Epithelial cell of proximal tubule (primary cell): ENCODE measurements at places on chromosomes 3 and 15. TPM values are rescaled to one million over a fixed set of nuclear protein-coding genes. Genes with fewer than 3 reads are reported as not detected.

Gene CADPS
- total RNA-seq = not detected in 2 replicates

Gene KNG1
- total RNA-seq = not detected in 2 replicates

Gene GHSR
- total RNA-seq = not detected in 2 replicates

- DNase-seq = no peak
These were observed 12.4 kb downstream of the SLCO3A1 start for GRCh38 chr15:91865950-91866349.

GRCh38 chr3:42032693-42033349 is 58.3 kb upstream of the TRAK1 start:
- peak; percentile 79 for DNase-seq
